ENCODE measurements at places on chromosomes 4 and X.

- DNase-seq = no peak
These were observed 81.6 kb downstream of the SORBS2 start for GRCh38 chr4:185730387-185730786.

GRCh38 chr4:74202062-74202586 lies 44.2 kb downstream of the MTHFD2L start:
- DNase-seq = no peak

GRCh38 chr4:108731006-108731405 lies 31.8 kb downstream of the ETNPPL start:
- DNase-seq = no peak

DNA sequence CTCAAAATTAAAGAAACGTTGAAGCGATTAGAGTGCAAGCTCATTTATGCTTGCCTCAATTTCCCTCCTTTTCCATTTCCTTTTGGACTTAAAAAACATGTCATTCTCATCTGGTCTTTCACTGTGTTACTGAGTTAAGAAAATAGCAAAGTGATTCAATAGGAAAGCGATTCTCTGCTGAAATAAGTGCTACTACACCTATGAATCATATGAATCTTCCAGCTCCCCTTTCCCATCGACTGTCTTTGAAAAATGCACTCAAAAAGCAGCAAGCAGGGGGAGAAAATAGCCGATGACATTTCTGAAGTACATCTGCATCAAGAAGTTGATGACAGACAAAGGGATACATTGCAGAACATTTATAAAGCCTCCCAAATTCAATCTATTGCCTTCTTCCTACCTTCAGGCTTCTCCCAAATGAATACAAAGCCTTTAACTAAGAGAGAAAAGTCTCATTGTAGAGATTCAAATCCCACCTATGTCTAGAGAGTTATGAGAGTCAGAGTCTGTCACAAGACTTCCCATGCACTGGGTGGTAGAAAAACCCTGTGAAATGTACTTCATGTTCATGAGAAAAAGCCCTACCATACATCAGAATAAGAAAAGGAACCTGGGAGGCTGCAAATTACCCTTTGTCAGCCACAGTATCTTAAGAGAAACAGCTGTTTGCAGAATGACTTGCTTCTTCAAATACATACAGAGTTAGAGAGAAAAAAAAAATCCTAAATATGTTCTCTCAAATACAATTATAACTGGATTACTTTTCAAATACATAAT lies 78.9 kb downstream of the MBNL3 start:
- no peak for DNase-seq

DNA sequence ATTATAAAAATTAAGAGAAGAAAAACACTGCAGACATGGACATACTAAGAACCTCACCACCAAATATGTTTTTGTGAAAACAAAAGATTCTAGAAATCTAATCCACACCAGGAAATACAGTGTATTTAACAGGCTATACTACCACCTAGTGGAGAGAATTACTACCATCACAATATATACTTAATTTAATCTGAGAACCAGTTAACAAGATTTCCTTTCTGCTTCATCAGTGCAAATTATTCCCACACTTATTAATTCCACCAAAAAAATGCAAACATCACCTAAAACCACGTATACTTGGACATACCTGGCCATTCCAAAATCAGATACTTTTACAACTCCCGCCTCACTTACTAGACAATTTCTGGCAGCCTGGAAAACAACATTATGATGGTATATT lies 7.0 kb upstream of the TXK start:
- DNase-seq = peak; percentile 0

GRCh38 chrX:7146020-7146702 lies 1.4 kb upstream of the STS start:
- no peak for DNase-seq

DNA sequence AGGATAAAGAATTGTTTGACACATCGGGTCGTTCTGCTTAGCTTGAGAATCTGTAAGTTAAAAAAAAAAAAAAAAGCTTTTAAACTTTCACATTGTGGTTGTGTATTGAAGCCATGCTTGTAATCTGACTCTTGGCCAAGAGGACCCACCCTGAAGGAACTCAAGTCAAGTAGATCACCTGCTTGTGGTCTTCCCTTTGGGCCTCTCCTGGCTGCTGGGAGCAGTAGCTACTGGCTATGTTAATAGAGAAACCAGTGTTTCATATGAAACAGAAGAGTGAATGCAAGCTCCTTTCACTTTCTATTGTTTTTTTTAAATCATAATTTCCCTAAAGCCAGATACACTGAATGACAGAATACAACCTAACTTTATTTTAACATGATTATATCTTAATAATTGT lies 402.4 kb upstream of the NDST4 start:
- no peak for DNase-seq

DNA sequence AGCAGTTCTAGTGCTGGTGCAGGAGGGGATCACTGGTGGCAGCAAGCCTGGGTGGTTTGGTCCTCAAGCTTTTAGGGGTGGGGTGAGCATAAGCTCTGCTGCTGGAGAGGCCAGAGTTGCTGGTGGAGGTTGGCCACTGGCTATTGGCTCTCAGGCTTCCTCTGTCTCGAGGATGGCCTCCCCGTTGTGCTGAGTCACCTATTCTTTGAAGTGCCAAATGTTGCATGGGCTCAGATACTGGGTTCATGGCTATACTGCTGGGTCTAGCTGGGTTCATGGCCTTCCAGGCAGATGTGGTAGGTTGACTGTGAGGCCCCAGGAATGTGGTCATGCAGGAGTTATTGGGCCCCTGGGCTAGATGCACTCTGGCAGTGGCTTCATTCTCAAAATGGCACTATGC lies 466.3 kb downstream of the NAF1 start:
- DNase-seq = no peak

GRCh38 chrX:79161655-79162054 lies 17.2 kb downstream of the GPR174 start:
- no peak for DNase-seq

DNA sequence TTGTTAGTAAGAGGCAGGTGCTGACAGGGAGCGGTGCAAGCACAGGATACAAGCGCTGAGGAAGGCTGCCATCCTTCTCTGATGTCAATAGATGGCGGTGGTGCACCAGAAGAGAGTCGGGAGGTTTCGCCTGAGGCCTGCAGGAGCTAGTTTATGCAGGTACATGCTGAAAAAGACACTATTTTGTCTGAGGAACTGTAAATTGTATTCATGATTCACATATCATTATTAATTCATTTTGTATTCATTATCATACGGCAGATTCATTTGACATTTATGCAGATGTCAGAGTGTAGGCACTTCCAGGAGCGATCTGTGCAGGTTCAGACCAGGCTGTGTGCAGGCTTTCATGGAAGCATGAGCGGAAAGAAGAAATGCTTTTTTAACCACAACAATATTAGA lies 824.0 kb downstream of the STIM2 start:
- DNase-seq = peak; percentile 39

- DNase-seq = no peak
These were observed 49.0 kb downstream of the SYTL5 start for GRCh38 chrX:38055170-38055847.

DNA sequence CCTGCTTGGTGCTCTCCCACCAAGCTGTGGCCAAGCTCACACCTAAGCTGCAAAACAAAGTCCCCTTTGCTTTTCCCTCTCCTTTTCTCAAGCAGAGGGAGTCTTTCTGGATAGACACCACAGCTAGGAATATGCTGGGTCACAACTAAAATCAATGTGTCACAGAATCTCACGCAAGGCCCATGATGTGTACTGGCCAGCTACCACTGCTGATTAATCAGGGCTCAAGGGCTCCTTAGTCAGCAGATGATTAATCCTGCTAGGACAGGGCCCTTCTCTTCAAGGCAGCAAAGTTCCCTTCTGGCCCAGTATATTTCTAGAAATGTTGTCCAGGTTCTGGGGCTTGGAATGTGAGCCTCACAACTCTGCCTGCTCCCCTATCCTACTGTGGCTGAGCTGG lies 32.0 kb upstream of the TENT5D start:
- no peak for DNase-seq

DNA sequence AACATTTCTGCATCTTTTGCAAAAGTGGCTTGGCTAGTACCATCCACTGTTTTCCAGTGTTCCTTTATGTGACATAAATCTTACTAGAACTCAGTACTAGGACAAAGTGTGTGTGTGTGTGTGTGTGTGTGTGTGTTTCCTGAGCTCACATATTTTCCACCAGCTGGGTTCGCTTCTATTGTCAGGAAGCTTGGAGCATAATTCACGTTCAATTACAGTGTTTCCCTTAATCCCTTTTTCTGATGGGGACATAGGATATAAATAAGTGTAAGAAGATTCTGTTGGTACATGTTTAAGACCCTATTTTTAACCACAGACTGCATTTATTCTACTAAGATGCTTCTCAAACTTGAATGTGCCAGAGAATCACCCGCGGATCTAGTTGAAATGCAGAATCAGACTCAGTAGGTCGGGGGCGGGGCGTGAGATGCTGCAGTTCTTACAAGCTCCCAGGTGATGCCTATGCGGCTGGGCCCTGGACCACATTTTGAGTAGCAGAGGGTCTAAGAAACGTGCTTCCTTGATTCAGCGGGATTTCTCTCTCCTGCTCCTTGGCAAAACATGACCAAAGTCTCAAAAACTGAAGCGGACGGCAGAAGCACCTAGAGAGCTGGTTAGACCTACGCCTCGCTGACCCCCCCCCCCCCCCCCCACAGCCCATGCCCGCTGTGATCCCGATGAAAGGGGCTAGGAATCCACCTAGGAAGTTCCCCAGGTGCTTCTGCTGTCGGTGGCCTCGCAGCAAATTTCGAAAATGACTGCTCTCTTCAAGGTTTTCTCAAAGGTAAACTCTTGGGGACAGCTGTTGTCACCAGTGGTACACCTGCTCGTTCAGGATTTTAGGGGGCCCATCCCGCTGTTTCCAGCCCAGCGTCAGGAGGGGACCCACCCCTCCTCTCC lies 797 bp downstream of the CD99L2 start:
- DNase-seq = peak; percentile 45

DNA sequence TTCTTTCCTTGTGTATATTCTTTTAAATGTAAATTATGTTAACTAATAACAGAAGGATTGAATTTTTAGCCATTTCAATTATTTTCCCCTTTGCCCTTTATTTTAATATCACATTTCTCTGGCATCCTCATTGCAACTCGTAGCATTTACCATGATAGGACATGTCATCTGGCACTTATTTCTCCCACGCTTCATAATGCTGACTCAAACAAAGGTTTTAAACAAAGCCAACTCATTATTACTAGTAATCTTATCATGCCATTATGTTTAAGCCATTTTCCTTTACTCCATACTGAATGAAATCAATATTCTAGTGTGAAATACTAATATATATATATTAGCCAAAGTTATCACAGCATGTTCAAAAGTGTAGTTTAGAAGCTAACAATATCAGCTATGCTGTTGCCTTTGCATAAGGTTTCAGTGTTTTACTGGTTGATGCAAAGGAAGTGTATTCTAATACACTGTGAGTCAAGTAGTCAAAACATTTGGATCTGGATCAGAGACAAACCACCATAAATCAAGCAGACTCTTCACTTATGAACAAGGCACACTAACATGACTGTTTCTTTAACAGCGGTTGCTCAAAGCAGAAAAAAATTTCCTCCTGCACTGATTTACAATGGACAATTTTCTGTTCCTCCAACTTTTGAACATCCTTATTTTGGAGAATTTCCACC lies 281.6 kb downstream of the SLC7A11 start:
- DNase-seq = no peak

GRCh38 chr4:184712322-184712721 lies 21.6 kb downstream of the CENPU start:
- no peak for DNase-seq

DNA sequence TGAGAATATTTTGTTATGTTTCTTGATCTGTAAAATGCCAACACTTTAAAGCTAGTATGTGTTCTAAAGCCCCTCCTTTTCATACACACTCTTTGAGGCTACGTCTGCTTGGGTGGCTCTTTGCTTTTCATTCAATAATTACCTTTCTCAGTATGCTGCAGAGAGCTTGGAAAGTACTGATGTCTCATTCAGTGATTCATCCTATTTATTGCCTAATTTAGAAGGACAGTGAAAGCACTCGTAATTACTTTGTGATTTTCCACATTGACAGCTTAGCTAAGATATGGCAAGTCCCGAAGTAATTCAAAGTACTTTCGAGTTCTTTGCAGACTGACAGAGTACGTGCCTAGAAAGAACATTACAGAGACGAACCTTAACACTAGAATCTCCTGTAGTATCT lies 57.2 kb downstream of the BMP15 start:
- DNase-seq = no peak

- no peak for DNase-seq
These were observed 169.6 kb downstream of the CAMK2D start for GRCh38 chr4:113591982-113592381.

GRCh38 chr4:123446865-123447474 lies 50.4 kb downstream of the SPRY1 start:
- DNase-seq = no peak

DNA sequence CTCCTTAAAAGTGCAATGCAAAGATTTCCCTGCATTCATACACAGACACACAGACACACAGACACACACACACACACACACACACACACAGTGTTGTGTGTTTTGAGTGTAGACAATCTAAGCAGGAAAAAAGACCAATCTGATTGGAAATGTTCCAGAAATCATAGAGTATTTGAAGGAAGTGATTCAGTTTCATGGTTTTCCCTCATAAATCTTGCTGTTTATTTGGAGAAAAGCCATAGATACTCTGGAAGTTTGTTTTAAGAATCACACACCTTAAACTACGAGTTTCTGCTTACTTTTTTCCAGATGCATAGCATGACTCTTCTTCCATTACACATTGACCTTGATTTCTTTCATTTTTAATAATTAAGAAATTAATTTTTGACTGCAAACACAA lies 298.5 kb upstream of the BMP3 start:
- DNase-seq = no peak

DNA sequence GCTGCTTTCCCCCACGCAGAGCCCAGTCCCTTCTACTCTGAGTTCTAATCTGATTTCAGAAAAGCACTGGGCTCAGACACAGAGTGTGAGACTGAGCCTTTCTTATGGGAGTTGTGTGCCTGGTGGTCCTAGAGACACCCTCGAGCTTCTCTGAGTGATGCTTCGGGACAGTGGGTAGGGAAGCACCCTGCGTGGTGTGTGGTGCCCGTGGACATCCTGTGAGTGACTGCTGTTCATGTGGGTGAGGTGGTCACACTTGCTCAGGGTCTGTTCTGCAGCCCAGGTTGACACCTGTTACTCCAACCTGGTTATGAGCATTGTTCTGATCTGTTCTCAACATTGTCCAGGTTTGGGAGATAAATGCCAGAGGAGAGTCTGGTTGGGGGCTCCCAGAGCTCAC lies 6.1 kb downstream of the GPR78 start:
- no peak for DNase-seq

DNA sequence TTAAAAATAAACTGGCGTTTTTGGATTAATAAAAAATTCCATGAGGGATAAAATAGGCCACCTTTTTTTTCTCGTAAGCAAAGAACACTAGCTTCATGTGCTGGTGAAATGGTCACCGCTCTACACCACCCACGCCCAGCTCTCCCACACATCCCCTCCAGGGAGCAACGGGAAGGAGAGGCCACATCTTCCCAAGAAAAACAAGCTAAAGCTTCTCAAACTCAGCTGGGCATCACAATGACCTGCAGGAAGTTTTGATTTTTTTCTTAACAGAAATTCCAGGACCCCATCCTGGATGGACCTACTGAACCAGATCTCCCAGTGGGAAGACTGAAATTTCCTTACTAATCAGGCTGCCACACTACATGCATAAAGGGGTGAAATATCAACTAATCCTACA lies 9.8 kb downstream of the TSPAN5 start:
- DNase-seq = no peak

Measured in NCI-H2171 treated with DMSO at 0.1 percent for 48 hours (cell line).